ENCODE measurements at places on chromosomes 12 and 14.
A peak's percentile ranks its signal among the peaks of the same experiment; 100 is the strongest.

DNA sequence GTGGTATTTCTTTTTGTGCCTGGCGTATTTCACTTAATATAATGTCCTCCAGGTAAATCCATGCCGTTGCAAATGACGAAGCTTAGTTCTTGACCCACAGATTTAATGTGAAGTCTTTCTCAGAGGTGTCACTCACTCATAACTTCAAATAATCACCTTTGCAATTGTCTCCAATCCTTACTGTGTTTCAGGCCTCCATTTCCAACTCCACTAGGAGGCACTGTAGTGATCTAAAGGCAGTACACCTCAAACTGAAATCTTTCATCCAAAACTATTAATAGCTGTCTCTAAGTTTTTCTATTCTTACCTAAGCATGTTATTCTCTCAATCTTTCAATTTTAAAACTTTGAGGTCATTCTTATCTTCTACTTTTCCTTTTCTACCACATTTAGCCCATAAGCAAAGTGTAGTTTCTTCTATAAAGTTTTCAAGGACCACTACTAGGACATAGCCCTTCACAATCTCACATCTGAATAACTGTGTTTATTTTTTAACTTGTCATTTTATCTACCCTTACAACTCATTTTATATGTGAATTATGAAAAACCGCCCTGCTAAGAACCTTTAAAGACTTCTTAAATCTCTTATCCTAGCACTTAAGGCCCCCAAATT is 25.5 kb upstream of the FBXO34 start:
- peak; percentile 32 for DNase-seq

DNA sequence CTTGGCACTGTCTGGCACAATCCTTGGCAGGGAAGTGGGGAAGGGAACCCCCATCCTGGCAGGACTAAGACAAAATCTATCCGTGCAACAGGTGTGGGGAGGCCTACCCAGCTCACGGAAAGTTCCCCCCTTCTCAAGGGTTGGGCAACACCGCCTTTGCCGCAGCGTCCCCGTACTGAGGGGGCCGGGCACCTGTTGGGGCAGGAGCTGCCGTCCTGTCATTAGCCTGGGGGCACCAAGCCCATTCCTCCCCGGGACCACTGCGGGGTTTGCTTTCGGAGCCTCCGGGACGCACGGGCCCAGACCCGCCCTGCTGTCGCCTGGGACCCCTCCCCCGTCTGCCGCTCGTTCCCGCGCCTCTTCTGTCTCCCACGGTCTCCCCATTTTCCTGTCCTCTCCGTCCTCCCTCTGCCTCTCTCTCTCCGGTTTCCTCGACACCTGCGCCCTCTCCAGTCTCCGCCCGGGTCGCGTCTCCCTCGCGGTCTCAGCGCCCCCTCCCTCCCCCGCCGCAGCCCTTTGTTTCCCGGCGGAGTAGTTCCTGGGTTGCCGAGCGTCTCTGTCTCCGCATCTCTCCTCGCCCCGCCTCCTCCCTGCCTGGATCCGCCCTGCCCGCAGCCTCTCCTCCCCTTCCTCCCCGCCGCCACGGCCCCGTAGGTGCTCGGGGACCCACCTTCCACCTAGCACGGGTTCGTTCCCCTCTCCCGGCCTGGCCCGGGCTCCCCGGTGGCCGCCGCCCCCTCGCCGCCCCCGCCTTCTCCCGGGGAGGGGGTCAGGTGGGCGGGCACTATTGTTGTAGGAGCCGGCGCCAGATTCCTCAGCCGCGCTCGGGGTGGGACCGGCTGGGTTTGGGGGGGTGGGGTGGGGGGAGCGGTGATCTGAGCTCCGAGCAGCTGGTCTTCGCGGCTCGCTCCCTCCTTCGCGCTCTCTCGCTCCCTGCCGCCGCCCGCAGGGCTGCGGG is at the start of gene CACNB3:
TSS of gene CACNB3 (plus strand) at position 624 of the 958 bp plus-strand sequence. CDS start 434 bp downstream, outside the sequence.
- DNase-seq = peak; percentile 30

GRCh38 chr12:49882851-49883464 is 20.7 kb downstream of the FAIM2 start:
- DNase-seq = no peak

GRCh38 chr12:39033782-39034181 is 128.4 kb upstream of the CPNE8 start:
- DNase-seq = no peak

DNA sequence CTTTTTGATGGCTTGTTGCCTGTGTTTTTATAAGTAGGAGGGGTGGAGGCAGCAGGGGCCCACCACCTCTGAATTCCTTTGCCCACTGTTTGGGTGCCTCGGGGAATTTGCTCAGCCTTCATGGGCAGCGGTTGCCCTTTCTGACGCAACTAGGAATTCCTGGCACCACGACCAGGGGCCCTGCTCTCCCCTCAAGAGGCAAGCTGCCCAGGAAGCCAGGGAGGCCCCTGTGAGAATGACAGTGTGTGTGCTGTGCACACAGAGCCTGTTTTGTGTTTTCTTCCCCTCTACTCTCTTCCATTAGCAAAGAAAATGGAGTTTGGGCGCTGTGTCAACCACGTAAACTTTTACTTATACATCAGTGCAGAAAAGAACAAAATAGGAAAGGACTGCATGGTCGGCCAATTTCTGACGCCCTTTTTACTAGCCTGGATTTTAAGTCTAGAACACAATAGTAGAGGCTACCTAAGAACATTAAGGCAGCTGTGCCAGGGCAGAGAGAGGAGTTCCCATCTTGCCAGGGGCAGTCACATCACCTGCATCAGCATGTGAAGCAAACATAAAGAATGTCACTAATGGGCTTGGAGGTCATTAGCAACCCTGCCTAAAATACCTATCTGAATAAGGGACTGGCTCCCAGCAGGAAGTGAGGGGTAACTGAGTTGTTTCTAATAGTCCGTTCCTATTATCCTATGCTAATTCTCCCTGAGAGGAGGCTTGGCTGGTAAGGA is 17.9 kb upstream of the PTGR2 start:
- DNase-seq = peak; percentile 91

GRCh38 chr12:90773491-90773890 is 181.5 kb downstream of the CCER1 start:
- DNase-seq = no peak

DNA sequence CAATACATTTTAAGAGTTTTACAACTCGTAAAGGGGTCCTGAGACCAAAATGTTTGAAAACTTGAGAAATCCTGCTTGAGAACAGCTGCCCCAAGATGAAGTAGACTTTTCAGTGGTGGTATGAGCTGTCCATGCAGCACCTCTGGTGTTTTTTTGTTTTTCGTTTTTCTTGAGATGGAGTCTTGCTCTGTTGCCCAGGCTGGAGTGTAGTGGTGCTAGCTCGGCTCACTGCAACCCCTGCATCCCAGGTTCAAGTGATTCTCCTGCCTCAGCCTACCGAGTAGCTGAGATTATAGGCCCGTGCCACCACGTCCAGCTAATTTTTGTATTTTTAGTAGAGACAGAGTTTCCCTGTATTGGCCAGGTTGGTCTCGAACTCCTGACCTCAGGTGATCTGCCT is 5.5 kb downstream of the PAPOLA start:
- DNase-seq = no peak

DNA sequence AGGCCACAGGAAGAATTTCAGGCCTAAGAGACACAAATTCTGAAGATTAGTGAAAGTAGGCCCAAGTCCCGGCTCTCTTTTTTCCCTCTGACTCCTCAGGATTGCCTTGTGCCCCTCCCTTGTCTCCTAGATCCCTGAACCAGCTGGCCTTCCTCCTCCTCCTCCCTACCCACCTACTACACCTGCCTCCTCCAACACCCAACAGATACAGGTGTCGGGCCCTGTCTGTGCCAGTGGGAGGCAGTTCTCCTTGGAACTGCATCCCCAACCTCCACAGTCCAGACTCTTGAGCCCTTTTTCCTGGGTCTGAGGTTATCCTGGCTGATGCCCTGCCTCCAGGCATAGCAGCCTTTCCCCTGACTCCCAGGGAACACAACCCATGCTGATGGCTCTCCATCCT is 1.8 kb downstream of the PPP1R1A start:
- no peak for DNase-seq

DNA sequence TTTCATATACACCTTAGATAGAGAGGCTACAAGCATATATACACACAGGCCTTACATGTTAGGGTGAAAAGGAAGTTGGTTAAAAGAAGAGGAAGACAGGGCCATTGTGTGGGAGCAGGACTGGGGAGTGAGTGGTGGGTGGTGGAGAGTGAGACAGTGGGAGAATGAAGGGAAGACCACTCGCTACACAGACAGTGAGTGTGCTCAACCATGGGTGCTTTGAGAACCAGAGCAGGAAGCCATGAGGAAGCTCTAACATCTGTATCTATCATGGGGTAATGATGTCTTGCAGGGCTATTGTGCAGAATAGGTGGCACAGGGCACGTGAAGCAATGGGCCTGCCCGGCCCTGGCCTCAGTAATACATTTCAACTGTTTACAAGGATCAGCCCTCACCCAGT is 11.4 kb upstream of the KRT74 start:
- no peak for DNase-seq

DNA sequence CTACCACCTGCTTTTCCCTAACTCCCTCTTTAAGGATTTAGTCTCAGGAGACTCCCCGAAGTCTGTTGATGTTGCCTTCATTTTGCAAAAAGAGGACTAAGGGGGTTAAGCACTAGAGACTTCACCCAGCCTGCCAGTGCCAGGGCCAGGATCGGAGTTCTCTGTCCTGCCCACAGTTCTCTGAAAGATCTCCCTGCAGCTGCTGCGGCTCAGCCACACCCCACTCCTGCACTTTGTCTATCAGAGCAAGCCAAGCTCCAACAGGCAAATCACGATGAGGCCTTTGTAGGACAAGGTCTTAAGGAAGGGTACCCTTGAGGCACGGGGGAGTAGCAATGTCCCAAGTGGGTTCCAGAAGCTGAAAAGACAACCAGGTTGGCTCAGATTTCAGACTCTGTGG is 148.8 kb upstream of the EGLN3 start:
- no peak for DNase-seq

GRCh38 chr14:46344327-46344937 is 307.1 kb downstream of the RPL10L start:
- DNase-seq = peak; percentile 53

All from kidney glomerular epithelial cell (primary cell).